ENCODE measurements at places on chromosomes 6 and 20.

DNA sequence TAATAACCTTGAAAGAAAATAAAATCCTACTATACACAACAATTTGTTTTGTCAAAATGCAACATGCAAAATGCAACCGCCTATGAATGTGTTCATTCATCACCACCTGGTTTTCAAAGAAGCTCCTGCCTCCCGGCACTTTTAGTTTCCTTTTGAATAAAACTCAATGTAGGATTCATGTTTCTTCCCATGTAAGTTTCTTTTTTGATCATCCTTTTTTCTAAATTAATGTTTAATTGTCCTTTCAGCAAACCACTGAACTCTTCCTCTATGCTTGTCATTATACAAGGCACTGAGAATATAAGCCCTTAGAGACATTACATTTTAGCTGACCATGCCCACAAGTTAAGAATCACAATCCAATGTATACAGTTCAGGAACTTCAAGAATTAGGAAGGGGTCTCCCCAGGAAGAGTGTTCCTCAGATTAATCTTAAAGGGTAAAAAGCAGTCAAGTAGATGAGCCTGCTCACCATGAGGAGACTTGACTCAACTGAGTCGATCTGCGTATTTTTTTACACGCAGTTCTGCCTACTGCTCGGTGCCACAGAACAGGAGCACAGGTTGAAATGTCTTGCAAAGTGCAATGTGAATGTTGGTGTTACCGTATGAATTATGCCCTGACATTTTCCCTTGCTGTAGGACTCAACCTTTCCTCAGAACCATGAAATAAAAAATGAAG lies 7.2 kb upstream of the THEMIS start:
- DNase-seq: no peak

DNA sequence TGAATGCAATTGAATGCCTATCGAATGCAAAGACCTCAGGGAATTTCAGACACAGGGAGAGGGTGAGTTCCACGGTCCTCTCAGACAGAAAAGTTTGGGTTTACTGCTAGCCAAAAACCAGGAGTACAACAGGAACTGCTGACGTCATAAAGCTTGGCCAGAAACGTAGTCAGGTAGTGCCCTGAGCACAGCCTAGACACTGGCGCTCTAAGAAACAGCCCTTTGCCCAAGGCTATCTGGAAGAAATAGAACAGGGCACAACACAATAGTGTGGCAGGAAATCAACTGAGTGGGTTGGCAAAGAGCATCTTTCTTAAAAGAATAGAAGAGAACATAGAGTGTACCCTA lies 58.0 kb downstream of the GFOD1 start:
- DNase-seq: no peak

GRCh38 chr6:11353921-11354389 lies 121.5 kb upstream of the NEDD9 start:
- peak; percentile 13 for DNase-seq

DNA sequence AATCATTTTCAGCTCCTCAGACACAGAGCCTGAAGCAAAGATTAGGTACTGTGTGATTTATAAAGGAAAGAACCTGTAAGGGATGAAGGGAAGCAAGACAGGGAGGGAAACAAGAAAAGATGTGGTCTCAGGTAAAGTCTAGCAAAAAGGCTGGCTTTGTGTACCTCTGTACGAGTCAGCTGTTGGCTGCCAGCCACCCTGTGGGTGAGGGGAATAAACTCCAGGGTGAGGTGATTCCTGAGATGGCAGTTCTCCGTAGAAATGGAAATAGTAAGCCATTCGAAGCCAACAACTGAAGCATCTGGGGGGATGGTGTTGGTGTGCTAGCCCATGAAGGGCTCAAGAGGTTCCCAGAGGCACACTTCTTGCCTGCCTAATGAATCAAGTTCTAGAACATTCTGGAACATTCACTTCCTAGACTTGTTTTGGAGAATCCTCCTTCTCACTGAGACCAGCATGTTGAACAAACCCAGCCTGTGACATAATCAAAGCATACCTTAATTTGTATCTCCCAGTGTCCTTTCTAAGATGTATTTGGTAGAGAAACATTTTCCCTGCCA lies 10.6 kb upstream of the TTPAL start:
- no peak for DNase-seq

DNA sequence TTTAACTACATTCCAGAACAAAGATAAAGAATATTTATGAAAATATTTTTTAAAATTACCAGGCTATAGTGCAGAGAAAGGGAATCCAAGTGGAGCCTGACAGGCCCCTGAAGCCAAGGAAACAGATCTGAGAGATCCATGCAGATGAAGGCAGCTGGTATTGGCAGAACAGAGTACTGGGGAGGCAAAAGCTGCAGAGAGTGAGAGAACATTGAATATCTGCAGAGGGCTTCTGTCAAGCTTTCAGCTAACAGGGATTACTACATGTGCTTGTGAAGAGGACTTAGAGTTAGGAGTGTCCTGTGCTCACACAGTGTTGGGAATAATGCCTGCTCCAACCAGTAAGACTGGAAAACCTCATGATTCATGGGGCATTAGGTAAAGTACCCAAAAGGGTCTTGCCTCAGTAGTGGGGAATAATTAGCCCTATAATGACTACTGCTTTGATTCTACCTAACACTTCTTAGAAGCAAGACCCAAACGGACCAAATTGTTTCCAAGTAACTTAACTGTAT lies 657.2 kb downstream of the DHX35 start:
- DNase-seq: no peak

DNA sequence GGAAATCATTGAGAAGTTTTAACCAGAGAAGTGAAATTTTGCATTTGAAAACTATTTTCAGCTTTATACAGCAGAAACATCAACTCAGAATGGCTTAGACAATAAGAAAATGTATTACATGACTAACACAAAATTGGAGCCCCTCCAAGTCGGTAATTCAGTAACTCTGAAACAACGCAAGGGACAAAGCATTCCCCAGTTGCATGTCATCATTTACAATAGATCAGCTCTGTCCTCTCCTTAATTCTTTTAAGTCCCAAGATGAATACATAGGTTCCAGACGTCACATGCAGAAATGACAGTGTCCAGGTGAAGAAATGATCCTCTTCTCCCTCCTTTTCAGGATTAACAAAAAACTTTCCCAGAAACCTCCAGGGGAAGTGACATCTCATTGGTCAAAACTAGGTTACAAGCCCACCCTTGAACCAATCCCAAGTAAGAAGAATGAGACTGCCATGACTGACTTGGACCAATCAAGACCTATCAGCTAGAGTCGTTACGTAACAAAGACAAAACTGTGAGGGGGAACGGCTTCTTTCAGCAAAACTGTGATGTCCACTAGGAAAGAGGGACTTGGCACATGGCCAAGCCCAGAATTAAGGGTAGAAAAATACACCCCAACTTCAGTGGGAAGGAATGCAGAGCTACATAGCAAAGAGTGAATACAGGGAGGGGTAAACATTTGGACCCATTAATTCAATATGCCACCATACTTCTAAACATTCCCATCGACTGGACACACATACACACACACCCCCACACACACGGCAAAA lies 149.8 kb upstream of the PRND start:
- no peak for DNase-seq

DNA sequence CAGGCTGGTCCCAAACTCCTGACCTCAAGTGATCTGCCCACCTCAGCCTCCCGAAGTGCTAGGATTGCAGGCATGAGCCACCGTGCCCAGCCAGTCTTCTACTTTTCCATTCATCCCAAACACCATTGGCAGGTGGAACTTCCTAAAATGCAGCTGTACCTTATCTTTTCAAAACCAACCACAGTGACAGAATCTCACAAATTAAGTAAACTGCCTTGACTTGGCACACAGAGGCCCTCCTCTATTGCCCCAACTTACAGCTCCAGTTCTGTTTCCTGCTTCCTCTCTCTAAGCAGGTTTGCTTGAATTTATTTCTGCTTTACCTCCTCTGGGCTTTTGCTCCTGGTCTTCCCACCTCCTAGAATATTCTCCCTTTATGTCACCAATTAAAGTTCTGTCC lies 7.6 kb downstream of the MYB start:
- no peak for DNase-seq

DNA sequence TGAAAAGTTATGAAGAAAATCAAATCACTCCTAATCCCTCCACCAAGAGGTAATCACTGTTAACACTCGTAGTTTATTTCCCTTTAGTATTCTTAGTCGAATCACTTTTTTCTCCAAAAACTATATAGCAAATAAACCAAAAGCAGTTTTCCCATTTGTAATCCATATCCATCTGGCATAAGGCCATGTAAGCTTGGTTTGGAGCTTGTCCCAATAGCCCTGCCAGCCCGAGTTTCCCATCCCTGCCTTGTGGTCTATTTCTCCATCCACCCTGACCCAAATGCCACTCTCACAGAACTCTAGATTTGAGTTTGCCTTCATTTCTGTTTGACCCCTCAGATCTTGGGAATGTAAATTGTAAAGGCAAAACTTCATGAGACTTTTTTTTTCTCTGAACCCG lies 71.8 kb upstream of the DSP start:
- no peak for DNase-seq

DNA sequence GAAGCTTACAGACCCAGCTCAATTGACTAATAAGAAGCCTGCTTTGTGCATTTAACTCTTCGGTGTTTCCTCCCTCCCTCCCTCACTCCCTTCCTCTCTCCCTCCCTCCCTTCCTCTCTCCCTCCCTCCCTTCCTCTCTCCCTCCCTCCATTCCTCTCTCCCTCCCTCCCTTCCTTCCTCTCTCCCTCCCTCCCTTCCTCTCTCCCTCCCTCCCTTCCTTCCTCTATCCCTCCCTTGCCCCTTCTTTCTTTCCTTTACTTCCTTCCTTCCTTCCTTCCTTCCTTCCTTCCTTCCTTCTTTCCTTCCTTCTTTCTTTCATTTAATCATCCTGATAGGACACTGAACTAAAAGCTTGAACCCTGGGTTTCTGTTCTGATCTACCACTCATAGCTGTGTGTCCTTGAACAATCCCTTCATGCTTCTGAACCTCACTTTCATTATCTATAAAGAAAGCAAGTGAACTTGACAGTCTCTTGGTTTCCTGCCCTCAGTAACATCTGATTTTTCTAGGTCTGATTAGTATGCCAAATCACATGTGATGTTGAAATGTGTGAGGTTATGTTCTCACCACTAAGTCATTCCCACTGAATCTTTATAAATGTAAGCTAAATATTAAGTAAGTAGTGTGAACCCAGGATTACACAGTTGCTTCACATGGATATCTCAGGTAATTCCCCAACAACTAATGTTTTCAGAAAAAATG lies 132.3 kb upstream of the BMP2 start:
- no peak for DNase-seq

DNA sequence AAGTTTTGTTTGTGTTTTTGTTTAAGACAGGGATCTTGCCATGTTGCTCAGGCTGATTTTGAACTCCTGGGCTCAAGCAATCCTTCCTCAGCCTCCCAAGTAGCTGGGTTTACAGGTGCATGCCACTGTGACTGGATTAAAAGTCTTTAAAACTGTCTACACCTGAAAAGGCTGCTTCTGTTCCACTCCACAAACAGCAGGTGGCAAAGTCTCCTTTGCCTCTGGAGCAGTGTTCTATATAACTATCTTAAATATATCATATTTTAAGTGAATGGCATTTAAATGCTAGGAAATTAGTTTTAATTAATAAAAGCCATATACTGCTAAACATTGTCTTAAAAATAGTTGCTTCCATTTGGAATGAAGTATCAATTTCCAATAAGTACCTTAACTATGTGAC lies 89.2 kb upstream of the BCLAF1 start:
- no peak for DNase-seq

DNA sequence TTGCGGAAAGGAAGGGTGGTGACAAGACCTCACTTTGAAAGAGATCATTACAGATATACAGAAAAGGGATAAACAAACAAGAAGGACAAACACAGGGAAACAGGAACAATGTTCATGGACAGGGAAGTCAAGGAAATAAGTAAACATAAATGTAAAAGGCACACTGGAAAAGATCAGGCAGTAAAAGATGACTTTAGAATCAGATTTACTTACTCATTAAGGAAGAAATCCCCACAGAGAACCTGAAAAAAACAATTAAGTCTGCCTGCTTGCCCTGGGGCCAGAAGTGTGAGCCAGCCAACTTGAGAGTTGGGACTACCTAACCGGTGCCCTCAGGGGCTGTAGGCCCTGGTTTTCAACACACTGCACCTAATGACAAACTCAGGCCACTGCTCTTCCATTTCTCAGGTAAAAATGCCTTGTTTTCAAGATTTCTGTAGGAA lies 1.7 kb downstream of the APMAP start:
- no peak for DNase-seq

GRCh38 chr6:44202972-44203750 lies 13.6 kb upstream of the MYMX start:
- no peak for DNase-seq

DNA sequence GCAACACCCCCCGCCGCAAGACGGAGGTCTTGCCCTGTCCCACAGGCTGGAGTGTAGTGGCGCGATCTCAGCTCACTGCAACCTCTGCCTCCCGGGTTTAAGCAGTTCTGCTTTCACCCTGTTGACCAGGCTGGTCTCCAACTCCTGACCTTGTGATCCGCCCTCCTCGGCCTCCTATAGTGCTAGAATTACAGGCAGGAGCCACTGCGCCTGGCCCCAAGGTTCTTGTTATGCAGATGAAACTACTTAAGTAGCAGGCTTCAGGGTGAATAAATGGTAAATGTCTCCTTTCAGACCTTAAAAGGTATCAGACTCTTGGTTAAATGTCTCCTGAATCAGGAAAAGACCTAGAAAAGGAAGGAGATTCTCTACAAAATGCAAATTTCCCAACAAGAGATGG lies 95.4 kb upstream of the TMEM181 start:
- no peak for DNase-seq

DNA sequence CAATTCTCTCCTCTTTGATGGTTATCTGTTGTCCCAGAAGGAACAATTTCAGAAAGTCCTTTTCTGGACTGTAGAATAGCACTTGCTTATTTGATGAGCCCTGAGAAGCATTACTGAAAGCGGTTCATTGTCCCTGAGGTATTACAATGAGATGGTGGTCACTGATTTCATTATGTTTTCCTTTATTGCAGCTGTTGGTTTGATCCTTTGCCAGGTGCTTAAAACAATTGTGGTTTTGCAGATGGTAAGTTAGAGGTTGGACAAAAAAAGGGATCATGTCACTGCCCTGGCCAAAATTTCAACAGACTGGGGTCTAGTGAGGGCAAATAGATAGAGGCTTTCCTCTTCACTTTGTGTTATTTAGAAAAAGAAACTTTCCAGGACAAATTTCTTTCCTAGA lies 61.9 kb downstream of the ESR1 start:
- no peak for DNase-seq

- no peak for DNase-seq
Measured at GRCh38 chr6:6869094-6869493, 238.7 kb upstream of the RREB1 start.

DNA sequence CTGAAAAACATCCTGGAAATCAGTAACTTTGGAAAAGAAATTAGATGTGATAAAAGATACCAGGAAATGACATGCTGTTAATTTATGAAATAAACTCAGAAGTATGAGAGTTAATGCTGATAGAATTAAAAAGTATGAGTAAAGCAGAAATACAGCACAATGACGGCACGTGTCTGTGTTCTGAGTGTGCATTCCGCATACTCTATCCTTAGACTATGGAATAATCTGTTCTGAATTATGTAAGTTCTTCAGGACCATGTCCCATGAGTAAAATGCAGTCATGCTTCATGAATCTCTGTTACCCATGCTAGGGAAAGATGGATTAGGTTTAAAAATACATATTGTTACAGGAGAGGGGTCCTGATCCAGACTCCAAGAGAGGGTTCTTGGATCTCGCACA lies 21.7 kb downstream of the HECA start:
- no peak for DNase-seq
